HFF-Myc (cell line): ENCODE measurements at places on chromosomes 7 and 10.

GRCh38 chr10:26361971-26362370 lies 76.2 kb upstream of the APBB1IP start:
- no peak for DNase-seq

GRCh38 chr7:72159911-72160310 lies 252.2 kb downstream of the CALN1 start:
- no peak for DNase-seq

GRCh38 chr7:85595750-85596178 lies 408.9 kb upstream of the SEMA3D start:
- no peak for DNase-seq

DNA sequence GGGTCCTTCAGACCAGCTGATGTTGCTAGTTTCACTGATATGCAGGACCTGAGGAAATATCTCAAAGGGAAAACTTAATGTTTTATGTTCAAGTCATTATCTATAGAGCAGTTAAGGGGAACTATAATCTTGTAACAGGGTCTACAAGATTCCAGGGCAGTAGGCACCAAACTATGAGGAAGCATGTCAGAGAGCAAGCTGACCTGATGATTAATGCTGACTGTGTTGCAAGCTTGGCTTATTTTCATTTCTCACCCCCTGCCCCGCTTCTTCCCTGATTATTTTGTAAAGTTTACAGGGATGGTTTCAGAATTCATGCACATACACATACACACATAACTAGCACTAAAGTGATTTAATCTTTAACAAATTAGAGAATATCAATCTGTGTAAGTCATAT lies 84.3 kb upstream of the CACNA2D1 start:
- no peak for DNase-seq

DNA sequence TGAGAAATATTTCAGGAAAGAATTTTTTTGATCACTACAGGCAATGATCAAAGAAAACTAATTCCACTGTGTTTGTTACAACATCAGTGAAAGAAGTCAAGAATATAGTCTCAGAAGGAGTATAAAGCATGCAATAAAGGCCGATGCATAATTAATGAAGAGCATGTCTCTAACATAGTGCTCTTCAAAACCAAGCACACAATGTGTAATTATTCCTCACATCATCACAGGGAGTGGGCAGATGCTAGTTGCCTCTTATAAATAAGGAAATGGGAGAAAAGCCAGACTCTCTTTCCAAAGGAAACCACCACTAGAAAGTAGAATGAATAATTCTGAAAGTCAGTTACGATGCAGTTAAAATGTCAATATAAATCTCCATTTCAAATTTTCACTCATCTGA lies 220.1 kb downstream of the TEX36 start:
- no peak for DNase-seq

DNA sequence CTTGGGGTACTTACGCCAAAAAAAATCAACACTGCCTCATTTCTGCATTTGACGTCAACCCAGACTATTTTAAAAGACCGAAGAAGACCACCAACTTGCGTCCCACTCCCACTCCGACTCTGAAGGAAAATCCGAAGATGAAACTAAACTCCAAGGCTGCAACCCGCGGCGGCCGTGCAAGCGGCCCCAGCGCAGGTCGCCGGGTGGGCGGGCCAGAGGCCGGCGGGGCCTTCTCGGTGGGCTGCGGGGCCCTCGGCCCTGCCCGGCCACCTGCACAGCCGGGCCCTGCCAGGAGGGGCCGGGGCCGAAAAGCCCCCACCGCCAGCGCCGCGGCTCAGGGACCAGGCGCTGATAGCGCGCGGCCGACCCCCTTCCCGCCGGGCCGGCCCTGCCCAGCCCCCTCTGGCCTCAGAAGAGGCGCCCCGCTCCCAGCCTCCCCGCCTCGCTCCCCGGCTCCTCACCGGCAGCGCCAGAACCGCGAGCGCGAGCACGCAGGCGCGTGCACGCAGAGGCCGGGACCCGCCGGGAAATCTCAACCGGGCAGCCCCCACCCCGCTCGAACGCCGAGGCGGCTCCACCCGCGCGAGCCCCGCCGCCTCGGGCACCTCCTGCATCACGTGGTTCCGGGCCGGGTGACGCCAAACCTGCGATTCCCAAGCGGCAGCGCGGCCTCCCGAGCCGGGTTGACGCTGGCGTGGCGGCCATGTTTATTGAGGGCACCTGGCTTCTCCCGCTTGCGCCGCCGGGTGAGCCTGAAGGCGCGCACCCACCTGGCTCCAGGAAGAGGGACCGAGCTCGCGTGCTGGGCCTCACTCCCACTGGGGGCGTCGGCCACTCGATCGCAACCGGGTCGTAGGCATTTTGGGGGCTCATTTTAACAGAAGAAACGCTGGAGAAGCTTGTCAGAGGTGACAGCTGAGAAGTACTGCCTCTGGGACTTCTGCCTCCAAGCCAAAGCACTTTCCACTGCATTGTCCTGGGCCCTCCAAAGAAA lies at the start of gene C7orf25:
TSS of gene C7orf25 (minus strand) at position 617 of the 994 bp plus-strand sequence. CDS start 1,170 bp downstream, outside the sequence.
- DNase-seq: peak; percentile 70

GRCh38 chr7:100491192-100491578 lies 7.5 kb downstream of the NYAP1 start:
- no peak for DNase-seq

GRCh38 chr7:111734954-111735660 lies 172.8 kb upstream of the IMMP2L start:
- no peak for DNase-seq

GRCh38 chr10:98608411-98608810 lies 161.7 kb upstream of the HPS1 start:
- no peak for DNase-seq

GRCh38 chr10:8315619-8316021 lies 261.1 kb downstream of the GATA3 start:
- DNase-seq: no peak

- DNase-seq: no peak
Measured at GRCh38 chr7:85890244-85890811, 703.5 kb upstream of the SEMA3D start.

- DNase-seq: no peak
Measured at GRCh38 chr7:109456116-109456515, 886.4 kb downstream of the DNAJB9 start.

DNA sequence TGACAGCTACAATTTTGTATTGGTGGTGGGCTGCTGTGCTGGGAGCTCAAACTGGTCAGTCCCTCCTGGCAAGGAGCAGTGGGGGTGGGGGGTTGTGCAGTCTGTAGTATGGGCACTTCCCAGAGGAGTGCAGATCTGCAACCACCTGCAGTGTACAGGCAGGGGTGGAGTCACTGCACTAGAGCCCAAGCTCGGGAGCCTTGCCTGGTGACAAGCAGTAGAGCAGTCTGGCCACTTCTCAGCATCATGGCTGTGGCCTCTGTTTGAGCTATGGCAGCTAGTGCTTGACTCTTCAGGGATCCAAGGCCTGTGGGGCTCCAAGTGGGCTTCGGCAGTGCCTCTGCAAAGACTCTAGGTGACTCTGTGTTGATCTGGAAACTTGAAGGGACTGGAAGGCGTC lies 585.1 kb upstream of the GRM3 start:
- no peak for DNase-seq

DNA sequence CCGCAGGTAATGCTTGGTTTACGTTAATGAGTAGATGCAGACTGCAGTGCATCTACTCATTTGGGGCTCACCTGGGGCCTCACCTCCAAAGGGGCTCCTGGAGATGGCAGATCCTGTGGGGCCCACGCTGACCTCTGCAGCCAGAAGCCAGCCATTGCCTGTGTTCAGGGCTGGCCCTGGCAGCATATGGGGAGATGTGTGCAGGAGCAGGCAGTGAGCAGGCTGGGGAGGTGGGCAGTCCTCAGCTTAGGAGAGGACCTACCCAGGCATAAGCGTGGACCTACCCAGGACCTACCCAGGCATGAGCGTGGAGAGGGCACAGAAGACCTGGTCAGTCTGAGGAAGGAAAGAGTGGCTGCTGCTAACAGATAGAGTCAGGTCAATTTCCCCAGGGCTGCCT lies 178.5 kb downstream of the PTPRN2 start:
- DNase-seq: no peak

DNA sequence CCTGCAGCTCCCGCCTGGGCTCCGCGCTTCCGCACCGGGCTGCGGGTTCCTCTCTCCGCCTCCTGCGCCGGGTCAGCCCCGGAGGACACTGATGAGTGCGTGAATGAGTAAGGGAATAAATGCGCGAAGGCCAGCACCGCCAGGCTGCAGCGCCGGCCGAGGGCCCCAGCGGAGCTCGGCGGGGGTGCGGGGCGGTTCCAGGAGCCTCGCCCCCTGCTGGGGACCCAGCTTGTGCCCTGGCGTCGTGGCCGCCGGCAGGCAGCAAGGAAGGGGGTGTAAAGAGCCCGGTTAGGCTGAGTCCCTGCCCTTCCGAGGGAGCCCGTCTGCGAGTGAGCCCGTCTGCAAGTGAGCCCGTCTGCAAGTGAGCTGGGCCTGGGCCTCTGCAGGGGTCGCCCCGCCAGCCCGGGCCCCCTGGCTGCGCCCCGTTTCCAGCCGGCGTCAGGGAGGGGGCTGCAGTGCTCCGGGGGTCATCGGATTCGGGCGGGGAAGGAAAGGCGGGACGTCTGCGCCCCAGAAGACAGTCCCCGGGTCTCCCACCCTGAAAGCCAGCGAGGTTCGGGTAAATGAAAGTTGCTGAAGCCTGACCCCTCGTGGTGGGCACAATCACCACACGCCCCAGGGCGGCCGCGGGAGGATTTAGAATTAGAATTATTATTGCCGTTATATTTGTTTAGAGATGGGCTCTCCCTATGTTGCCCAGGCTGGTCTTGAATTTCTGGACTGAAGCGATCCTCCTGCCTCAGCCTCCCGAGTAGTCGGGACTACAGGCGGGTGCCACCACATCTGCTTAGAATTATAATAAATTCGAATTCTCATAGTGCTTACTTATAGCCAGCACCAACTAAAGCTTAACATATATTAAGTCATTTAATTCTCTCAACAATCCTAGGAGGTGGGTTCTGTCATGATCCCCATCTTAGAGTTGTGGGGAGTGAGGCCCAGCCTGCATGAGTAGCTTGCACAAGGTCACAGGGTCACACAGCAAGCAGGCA lies 8.6 kb upstream of the CRYGN start:
- DNase-seq: no peak

GRCh38 chr10:121687095-121687813 lies 89.0 kb upstream of the FGFR2 start:
- DNase-seq: no peak

DNA sequence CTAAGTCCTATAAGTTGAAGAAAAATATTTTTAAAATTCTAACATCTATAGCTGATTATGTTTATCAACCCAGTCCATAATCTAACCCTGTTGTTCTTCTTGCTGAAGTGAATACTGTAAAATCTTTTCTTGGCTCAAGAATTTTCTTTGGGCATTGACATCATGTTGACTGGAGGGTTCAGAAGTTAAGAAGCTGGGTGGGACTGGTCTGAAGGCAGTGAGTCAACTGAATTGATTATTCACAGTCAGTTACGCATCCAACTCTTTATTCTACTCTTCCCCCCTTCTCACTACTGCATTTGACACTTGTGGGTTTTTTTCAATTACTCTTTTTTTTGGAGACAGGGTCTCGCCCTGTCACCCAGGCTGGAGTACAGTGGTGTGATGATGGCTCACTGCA lies 31.0 kb downstream of the DENND2A start:
- no peak for DNase-seq

- DNase-seq: no peak
Measured at GRCh38 chr7:73966062-73966940, 61.7 kb upstream of the ELN start.

DNA sequence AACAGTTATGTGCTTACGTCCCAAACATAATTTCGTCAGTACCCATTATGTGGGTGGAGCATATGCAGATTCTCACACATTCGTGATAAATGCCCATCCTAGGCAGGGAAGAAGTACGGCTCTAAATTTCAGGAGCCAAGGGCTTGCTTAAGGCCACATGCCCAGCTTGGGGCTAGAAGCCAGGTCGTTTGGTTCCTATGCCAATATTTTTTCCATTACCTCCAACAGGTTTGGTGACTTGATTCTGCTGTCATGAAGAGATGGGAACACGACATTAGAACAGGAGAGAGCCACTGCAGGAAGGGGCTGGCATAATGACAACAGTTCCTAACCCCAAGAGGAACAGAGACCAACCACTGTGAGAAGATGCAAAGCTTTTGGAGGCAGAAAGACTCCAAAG lies 85.1 kb downstream of the HIPK2 start:
- no peak for DNase-seq

DNA sequence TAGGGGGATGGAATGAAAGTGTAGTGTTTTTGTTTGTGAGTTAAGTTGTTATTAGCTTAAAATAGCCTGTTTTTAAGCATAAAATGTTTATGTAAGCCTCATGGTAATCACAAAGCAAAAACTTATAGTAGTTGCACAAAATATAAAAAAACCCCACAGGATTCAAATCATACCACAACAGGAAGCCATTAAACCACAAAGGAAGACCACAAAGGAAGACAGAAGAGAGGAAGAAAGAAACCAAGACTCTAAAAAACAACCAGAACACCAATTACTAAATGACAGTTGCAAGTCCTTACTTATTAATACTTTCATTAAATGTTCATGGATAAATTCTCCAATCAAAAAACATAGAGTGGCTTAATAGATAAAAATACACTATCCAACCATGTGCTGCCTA lies 63.6 kb downstream of the ANKRD7 start:
- DNase-seq: no peak

- DNase-seq: no peak
Measured at GRCh38 chr10:86110156-86110786, 256.3 kb downstream of the GRID1 start.

DNA sequence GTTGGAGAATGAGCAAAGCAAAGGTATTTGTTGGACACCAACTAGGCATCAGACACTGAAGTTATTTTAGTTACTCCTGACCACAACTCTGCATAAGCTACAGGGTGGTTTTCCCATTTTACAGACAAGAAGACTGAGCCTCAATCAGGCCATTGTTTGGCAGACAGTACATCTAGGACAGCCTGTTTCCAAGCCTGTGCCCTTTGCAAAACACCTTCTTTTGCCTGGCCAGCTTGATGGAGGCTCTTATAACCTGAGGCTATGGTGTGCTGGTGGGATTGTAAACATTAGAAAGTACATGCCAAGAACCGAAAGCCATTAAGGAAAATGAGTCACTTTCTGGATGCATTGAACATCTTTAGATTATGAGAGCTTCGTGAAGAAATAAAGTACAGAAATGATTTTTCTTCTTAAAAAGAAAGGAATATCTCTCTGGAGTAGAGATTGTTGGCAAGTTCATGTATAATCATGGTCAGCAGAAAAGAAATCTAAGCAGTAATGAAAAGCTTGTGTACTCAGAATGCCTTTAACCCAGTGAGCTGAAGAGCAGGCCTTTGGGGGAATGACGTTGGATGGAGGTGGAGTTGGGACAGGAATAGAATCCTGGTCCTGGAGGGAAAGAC lies 140.6 kb downstream of the KIAA1217 start:
- peak; percentile 67 for DNase-seq

DNA sequence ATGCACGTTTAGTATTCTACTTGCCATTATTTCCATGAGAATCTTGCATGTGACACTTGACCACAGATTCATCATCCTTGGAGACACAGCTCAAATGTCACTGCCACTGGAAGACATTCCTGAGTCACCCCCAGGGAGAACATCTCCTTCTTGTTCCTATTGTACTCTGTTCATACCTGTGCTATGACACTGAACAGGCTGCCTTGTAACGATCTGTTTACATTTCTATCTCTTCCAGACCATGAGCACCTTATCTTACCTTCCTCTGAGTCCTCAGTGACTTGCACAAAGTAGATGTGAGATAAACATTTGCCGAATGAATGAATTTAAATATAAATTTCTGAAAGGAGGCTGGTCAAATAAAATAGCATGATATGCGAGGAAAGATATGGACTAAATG lies 331.9 kb upstream of the LRRN3 start:
- no peak for DNase-seq
